ENCODE measurements at places on chromosomes 7 and 10. TPM values are rescaled to one million over a fixed set of nuclear protein-coding genes. Genes with fewer than 3 reads are reported as not detected.

The A1CF gene
- total RNA-seq, result not detected

The VWA2 gene
- total RNA-seq, result 4.7 TPM

The MACROH2A2 gene
- total RNA-seq, result 16.9 TPM

The CYP17A1 gene
- total RNA-seq, result not detected

The NAT16 gene
- not detected for total RNA-seq

The PDE1C gene
- total RNA-seq, result under 0.01 TPM

The CPSF4 gene
- total RNA-seq, result 66.0 TPM

The GARIN1A gene
- total RNA-seq, result 0.78 TPM

The HMX3 gene
- 0.07 TPM for total RNA-seq

The PPP3CB gene
- 35.8 TPM for total RNA-seq

The ANXA8 gene
- 267 TPM for total RNA-seq

The FFAR4 gene
- total RNA-seq, result not detected

The CYP3A7 gene
- total RNA-seq, result 0.07 TPM

The ZNF117 gene
- total RNA-seq, result 2.4 TPM

The CHST15 gene
- total RNA-seq, result 31.5 TPM

The ODAD2 gene
- 0.28 TPM for total RNA-seq

The GPAM gene
- total RNA-seq, result 14.9 TPM

The SLC26A3 gene
- 0.14 TPM for total RNA-seq

The NME8 gene
- total RNA-seq, result not detected

The LIPF gene
- not detected for total RNA-seq

The STRIP2 gene
- total RNA-seq, result 9.6 TPM

The TMEM270 gene
- not detected for total RNA-seq

The ATP6V0A4 gene
- total RNA-seq, result 0.07 TPM

The KIF5B gene
- total RNA-seq, result 219 TPM

The ACTR3C gene
- total RNA-seq, result 5.5 TPM

The LIPK gene
- total RNA-seq, result 0.21 TPM
